ENCODE measurements at places on chromosomes 6 and 20. TPM values are rescaled to one million over a fixed set of nuclear protein-coding genes. Genes with fewer than 3 reads are reported as not detected.

- DNase-seq = no peak
Measured at GRCh38 chr20:7806831-7807230, 133.4 kb downstream of the HAO1 start.

- no peak for DNase-seq
Measured at GRCh38 chr6:84779380-84779779, 15.0 kb upstream of the TBX18 start.

The GNL1 gene
- total RNA-seq = 101 TPM

- no peak for DNase-seq
Measured at GRCh38 chr6:5080574-5080973, 4.6 kb upstream of the PPP1R3G start.

- no peak for DNase-seq
Measured at GRCh38 chr20:62946918-62947317, 5.6 kb upstream of the SLC17A9 start.

DNA sequence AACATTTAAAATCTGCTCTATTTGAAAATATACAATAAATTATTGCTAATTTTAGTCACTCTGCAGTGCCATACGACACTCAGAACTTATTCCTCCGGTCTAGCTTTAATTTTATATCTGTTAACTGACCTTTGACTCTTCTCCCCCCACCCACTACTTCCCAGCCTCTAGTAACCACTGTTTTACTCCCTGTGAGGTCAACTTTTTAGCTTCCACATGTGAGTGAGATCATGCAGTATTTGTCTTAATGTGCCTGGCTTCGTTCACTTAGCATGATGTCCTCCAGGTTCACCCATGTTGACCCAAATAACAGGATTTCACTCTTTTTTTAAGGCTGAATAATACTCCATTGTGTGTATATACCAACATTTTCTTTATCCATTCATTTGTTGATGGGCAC lies 80.8 kb downstream of the RPP40 start:
- no peak for DNase-seq

DNA sequence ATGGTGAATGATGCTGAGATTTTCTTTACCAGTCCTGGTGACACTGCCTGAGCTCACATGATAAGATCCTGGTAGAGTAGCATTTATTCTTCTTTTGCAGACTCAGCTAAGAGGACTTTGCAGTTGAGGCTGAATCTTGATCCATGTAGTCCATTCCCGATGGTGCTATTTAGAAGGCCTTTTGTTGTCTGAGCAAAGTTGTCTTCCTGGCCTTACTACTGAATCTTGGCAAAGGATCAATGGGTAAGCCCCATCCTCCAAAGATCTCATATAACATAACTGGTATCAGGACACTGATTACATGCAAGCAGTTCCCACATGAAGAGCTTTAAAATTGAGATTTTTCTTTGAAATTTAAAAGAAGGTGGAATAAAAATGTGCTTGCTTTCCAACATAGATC lies 291.6 kb downstream of the SOX4 start:
- DNase-seq = no peak

The NT5E gene
- total RNA-seq = 12.7 TPM

GRCh38 chr20:33391722-33392415 lies 9.4 kb downstream of the CDK5RAP1 start:
- DNase-seq = no peak

DNA sequence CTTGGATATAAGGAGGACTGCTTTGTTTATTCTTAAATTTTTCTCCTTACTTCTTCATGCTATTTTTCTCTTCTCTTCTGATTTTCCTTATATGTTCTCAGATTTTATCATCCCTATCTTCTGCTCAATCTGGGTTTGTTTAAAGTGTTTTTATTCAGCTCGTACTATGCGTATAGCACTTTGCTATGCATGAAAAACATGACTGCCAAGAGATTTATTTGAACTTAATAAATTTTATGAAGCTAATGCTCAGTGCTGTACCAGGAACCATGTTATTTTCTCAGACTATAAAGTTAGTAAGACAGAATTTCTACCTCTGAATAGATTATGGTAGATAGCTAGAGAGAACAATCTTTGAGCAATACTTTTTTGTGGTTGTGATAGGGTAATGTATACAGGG lies 305.9 kb downstream of the LAMA2 start:
- no peak for DNase-seq

- DNase-seq = no peak
Measured at GRCh38 chr20:62642051-62642665, at the start of gene SLCO4A1. SLCO4A1 (plus strand) TSS chr20:62642503; CDS start chr20:62656455, 13,952 bp downstream.

The GINS1 gene
- total RNA-seq = 2.3 TPM

The WFDC2 gene
- 6.3 TPM for total RNA-seq

The MROH8 gene
- 17.3 TPM for total RNA-seq

GRCh38 chr6:158257425-158257759 lies 54.9 kb upstream of the TULP4 start:
- DNase-seq = no peak

Data from dorsolateral prefrontal cortex (tissue), 122 donors.